ENCODE measurements at places on chromosomes 7 and 10.
A peak's percentile ranks its signal among the peaks of the same experiment; 100 is the strongest.

- no peak for DNase-seq
These were observed 230.3 kb downstream of the INHBA start for GRCh38 chr7:41472427-41473125.

GRCh38 chr7:128124786-128125185, 93.5 kb upstream of the LRRC4 start:
- no peak for DNase-seq

DNA sequence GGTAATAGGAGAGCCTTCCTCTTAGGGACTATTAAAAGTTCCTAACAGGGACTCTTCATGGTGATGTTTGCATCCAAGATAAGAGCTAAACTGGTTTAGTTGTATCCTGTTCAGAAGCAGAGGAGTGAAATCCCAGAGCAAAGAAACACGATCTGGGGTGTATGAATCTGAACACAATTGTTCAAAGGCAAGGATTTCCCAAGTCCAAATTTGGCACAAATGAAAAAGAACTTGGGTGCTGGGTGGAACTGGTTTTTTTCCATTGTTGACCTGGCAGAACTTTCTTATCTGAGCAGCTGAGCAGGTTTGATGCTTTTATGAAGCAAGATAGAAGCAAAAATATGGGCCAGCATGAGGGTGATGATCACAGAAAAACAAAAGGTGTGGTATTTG, 6.0 kb downstream of the AGFG2 start:
- no peak for DNase-seq

GRCh38 chr10:102416695-102417094, 1.9 kb downstream of the PSD start:
- DNase-seq = no peak

GRCh38 chr10:120945801-120946302, 94.7 kb downstream of the WDR11 start:
- no peak for DNase-seq

GRCh38 chr10:43209651-43210141, 57.2 kb downstream of the RASGEF1A start:
- DNase-seq = no peak

- DNase-seq = no peak
These were observed 32.1 kb downstream of the UMAD1 start for GRCh38 chr7:7672545-7673239.

GRCh38 chr7:6022707-6023106, 8.5 kb upstream of the ANKRD61 start:
- DNase-seq = no peak

DNA sequence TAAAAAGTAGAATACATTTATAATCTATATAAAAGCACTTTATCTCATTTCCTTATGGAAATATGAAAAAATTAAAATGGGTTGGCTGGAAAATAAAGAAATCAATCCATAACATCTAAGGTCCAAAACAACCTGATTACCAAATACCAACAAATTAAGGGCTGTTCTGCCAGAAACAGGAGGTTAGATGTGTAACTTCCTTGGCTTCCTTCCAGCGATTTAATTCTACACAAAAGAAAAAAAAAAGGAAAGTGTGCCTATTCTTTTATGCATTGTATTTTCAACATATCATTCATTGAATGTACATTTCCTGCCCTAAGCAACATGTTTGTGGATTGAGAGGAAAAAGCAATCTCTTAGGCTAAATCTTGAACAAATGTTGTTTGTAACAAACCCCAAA, 36.2 kb upstream of the USP6NL start:
- DNase-seq = no peak

DNA sequence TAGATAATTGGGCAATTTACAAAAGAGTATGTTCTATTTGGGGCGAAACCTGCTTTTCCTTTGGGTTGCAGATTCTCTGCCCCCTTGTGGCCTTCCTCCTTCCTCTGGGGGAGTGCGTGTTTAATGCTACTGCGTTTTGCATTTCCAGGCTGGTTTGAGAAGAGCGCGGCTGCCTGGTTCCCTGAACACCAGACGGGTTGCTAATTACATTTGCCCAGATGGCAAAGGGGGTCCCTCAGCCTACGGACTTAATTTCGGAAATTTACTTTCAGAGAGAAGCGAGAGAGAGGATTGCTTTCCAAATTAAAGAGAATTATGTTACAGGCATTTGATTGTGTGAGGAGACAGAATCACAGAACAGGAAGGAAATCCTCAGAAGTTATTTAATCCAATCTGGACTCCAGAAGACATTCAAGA, 91.9 kb upstream of the JAZF1 start:
- peak; percentile 40 for DNase-seq

DNA sequence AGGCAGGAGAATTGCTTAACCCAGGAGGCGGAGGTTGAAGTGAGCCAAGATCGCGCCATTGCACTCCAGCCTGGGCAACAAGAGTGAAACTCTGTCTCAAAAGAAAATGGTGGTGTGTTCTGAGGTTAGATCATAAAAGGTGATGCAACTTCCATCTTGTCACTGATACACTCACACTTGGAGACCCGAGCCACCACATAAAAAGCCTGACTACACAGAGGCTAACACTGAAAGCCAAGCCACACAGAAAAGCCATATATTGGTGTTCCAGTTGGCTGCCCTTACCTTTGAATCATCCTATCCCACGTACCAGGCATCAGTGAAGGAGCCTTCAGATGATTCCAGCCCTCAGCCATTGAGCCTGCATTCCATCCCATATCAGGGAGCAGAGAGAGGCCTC, 4.0 kb downstream of the MORN4 start:
- DNase-seq = no peak

DNA sequence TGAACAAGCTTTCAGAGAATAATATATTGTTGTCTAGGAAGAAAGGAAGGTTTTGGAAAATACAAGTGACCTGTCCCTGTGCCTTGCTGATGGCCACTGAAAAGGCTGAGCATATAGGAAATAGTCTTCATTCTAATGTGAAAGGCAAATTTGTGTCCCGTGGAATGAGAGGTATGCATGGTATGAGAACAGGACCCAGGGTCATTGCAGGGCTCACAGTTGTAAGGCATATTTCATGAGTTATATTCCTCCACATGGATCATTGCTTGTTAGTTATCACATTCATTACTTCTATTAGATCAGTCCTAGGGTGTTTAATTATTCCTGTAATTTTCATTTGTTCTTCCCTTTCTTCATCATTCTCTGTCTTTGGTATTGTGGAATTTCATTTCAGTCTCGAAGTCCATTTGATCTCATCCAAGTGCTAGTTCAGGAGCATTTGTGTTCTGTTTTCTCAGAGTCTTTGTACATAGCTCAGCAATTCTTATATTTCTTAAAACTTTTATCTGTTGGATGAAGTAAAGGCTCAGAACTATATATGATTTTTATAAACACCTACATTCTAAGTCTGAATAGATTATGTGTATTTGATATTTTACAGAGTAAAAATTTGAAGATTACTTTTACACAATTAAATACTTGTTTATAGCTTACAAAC, 39.4 kb upstream of the ARHGAP21 start:
- peak; percentile 64 for DNase-seq

All from iPS DF 19.7 (cell line).